Memory B cell (primary cell): ENCODE measurements at places on chromosomes 5 and 9.

DNA sequence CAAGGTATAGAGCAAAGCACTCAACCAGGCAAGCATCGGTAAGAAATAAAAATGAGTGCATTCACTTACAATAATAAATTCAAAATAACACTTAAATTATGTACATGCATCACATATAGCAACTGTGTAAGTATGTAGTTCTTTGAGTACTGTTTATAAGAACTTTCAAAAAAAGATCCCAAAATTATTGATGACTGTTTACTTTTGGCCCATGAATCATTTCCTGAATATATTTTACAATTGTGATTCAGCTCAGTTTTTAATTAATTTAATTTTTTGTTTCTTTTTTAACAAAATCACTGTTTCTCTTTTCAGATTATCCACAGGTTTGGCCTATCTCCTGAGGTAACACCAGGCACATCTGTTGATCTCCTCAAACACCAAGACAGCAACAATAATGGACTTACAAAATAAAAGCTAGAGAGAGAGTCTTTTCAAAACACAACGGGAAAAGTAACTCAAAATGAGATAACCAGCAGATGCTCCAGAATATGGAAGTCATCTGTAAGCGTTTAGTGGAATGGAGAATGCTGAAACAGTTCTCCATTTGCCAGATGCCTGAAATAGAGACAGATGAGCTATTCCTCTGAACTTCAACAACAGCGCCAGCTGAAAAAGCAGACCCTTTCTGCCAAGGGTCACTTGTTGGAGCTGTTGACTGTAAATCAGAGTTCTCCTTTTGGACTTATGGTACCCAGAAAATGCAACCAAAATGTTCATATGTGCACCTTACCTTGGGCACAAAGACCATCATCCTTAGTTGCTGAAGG is 348.6 kb upstream of the RGMB start:
- DNase-seq = no peak

DNA sequence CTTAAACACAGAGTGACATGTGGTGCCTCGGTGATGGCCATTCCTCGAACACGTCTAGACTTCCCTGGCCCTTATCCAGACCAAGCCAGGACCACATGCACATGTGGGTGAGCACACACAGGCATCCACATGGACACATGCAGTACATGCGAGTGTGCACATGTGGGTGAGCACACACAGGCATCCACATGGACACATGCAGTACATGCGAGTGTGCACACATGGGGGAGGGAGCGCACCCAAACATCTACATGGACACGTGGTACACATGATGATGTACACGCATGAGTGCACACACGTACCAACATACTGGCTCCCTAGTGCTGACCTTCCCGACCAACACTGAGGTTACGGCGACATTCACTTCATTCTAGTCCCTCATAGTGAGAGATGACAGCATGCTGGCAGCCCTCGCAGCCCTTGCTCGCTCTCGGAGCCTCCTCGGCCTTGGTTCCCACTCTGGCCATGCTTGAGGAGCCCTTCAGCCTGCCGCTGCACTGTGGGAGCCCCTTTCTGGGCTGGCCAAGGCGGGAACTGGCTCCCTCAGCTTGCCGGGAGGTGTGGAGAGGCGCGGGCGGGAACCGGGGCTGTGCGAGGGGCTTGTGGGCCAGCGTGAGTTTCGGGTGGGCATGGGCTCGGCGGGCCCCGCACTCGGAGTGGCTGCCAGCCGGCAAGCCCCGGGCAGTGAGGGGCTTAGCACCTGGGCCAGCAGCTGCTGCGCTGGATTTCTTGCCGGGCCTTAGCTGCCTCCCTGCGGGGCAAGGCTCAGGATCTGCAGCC is 186.8 kb downstream of the HSPA4 start:
- no peak for DNase-seq

- no peak for DNase-seq
Measured at GRCh38 chr9:115109486-115109885, 8.5 kb downstream of the TNC start.

GRCh38 chr5:145750199-145750598 is 84.9 kb downstream of the PRELID2 start:
- DNase-seq = no peak

GRCh38 chr9:24035816-24036215 is 209.8 kb upstream of the ELAVL2 start:
- no peak for DNase-seq

GRCh38 chr5:16137177-16137576 is 42.4 kb downstream of the MARCHF11 start:
- no peak for DNase-seq

- no peak for DNase-seq
Measured at GRCh38 chr5:177529247-177530203, 12.8 kb upstream of the DDX41 start.

DNA sequence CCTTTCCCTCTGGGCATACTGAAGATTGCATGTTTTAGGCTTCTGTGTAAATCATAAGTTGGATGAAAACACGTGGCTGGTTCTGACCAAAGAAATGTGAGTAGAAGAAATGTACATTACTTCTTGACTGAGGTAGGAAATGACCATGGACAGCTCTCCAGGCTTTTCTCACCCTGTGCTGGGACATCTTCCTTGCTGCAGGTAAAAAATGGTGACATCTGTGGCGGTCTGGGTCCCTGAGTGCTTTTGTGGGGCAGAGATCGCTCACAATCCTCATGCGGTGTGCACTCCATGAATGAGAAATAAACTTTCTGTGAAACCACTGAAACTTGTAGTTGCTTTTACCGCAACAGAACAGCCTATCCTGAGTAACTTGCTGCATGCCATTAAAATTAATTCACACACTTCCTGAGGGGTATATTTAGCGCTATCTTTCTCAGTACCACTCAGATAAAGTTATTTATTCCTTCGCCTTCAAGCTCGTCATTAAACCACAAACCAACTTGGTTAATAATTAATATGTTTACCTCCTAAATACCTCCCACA is 730.4 kb downstream of the EFNA5 start:
- DNase-seq = no peak
